ENCODE measurements at places on chromosomes 7 and 10.

GRCh38 chr10:77361426-77361825 lies 276.2 kb downstream of the KCNMA1 start:
- no peak for DNase-seq

DNA sequence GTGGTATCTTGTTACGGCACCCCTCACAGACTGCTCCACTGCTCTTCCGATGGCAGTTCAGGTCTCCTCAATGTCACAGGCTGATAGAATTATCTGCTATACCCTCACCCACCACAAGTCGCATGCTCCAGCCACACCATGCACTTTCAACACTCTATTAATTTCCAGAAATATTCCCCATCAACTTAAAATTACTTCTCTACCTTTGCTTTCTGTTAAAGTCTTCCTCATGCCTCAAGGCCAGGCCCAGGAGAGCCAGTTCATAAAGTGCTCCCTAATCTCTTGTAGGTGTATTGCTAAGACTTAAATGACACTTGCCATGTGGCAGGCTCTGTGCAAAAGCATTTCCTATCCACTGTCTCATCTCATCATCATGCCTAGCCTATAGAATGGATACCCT lies 105.9 kb upstream of the ARID5B start:
- DNase-seq = peak; percentile 40

DNA sequence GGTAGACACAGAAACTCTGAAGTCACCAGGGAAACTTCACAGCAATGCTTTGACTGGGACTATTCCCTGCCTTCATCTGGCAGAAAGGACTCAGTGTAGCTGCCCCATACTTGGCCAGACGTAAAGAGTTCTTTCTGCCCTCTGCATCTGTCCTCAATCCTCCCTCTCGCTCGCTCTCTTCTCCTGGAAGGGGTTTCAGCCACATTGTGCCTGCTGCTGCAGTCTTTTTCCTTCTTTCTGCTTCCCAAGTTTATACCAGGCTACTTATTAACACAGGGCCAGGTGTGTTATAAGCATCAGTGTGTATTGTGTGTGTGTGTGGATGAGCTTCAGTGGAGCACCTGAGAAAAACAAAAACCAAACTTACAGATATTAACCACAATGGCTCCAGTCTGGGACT lies 638.4 kb downstream of the ACTR3B start:
- no peak for DNase-seq

DNA sequence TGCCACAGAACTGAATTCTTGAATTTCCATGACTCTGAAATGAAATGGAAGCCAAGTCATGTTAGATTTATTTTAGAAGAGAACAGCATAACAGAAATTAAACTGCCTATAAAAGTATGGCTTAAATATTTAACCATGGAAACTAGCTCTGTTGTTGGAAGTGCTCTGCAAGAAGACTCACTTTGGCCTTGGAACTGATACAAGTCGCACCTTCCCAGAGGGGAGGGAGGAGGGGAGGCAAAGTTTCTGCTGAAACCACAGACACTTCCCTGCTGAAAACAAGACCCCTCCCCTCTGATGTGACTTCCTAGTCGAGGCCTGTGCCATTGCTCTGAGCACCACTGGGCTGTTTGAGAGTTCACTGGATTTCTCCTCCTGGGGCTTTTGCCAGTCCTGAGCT lies 72.1 kb downstream of the OR13A1 start:
- DNase-seq = no peak
